ENCODE measurements at places on chromosomes 4 and X.
A peak's percentile ranks its signal among the peaks of the same experiment; 100 is the strongest.

DNA sequence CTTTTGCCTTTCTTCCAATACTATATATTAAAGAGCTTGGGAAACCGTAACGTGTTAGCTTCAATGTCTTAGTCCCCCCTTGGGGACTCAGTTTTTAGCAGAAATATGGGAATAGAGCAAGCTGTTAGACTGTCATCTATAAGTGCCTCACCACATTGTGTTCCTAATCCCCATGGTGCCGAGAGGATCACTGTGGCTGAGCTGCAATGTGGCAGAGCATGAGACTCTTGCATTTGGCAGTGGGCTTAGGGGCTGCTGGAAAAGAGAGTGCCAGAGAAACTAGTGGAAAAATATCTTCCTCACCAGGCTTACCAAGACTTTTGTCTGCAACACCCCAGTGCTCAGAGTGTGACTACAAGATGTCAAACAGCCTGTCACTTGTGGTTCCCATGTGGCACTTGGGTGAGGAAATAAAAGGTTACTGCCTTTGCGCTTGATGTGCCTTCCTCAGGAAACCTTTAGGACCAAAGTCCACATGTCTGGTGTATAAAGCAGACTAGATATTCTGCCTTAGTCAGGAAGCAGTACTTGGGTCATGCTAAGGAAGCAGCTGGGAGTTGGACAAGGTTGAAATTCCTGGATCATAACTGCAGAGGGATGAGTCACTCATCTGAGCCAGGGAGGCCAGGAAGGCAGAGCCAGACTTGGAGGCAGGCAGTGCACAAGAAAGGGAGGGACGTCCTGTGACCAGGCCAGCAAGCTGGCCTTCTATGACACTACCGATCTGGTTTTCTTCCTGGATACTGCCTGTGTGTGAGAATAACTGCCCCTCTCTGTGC is 9.7 kb upstream of the MAGEA4 start:
- DNase-seq: no peak

GRCh38 chrX:8179656-8180055 is 8.6 kb upstream of the VCX2 start:
- DNase-seq: peak; percentile 38

GRCh38 chrX:46626566-46626965 is 53.0 kb downstream of the CHST7 start:
- no peak for DNase-seq

GRCh38 chr4:81919810-81920209 is 448.1 kb upstream of the RASGEF1B start:
- no peak for DNase-seq

DNA sequence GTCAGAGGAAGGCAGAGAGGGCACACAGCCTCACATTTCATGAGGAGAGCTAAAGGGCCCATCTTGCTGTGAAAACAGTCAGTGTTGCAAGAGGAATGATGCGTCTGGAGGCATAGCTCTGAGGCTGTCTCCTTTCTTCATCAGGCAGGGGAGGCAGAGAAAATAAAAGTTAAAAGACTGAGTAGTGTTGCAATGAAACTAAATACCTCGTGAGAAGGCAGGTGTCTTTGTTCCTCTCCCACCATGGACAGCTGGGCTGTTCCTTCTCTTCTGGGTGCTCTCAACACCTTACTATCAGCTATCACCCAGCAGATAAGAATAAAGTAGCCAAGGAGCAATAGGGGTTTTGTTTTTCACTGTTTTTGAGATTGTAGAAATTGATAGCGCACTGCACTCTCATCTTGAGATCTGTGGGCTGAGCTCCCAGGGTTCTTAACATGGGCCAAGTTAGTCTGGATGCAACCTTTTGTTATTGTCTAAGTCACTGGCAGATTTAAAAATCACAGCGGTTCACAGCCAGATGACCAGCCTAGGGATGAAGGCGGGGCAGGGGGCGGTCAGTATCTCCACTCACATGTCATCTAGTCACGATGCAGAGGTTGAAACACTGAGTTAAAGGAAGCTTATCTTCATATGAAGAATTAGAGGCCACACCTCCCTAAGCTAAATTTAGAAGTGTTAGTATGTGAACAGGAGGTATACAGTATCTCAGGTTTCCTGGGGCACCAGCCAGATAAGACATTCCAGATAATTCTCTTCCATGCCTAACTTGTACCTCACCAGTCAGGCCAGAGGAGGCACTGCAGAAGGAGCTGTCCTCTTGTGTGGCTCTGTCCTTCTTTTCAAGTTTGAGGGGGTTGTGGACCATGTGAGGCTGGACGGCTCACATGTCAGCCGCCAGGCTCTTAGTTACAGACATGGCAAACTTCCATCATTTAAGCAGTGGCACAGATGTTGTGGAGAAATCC is 36.9 kb downstream of the PARM1 start:
- DNase-seq: no peak

DNA sequence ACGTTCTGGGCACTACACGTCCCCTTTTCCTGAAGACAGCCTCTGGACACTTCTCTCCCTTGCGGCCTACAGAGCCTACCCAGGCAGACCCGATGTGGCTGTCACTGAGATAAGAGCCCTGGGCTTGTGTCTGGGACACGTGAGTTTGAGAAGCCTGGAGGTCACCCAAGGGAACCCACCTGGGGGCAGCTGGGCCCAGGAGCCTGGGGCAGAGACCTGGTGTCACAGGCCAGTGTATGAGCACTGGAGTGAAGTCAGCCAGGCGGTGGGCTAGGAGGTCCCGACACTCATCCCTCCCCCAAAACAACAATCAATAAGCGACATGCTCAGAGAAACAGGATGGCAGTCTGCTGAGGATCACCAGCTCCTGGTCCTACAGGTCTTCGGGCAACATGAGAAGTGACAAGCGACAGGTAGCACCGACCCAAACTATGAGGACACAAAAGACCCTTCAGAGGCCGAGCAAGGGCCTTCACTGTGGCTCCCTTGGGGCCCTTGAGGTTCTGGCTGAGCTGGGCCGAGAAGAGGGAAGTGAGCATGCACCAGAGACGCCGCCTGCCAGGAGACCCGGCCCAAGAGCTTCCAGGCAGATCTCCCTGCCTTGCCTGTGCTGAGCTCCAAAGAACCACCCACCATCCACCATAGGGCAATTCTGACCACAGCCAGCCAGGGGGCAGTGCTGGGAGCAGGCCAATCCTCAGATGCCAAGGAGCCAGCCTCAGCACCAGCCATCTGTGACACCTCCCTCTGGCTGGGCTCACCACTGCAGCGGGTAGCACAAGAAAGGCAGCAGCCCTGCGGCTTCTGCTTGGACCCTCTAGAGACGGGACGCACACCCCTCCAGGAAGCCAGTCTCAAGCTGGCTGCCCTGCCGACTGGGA is 11.0 kb upstream of the DUSP9 start:
- DNase-seq: peak; percentile 32

GRCh38 chr4:52838729-52839586 is 23.2 kb upstream of the RASL11B start:
- no peak for DNase-seq

DNA sequence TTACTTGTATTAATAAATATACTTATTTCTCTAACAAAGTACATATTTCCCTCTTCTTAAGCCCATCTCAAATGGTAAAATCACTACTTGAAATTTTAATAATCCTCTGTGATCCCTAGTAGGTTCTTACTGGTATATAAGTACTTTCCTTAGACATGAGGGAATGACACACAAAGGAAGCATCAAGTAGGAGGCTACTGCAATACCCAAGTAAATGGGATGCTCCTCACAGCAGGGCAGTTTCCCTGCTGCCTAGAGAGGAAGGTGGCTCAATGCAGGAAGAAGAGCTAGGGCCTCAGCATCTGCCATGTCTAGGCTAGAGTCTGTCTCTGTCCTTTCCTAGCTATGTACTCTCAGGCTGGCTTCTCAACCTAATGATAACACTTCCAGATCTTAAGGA is 122.1 kb upstream of the DIPK2B start:
- no peak for DNase-seq

DNA sequence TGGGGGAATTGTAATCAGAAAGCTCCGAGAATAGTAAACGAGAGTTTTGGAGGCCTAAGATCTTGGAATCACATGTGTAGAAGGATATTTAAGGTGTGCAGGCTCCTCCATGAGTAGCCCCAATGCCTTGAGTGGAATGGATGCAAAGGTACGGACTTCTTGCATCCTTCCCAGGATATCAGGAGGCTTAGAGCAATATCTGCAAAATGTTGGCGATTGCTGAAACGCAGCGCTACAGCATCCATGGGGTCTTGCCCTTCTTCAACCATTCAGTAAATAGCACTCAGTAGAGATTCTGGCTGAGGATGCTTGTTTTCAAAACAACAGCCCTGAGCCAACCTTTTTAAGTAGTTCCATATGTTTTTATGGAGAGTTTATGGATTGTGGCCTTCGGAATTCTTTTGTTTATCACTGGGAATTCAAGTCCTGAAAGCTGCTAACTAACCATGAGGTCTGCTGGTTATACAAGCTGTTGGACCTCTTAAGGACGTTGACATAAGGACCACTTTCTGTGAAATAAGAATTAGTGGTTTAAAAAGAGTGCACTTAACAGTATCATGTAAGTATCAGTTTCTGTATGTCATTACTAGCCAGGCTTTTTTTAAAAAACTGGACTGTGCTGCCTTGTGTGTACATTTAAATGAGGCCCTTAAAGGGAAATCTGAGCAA is 228.8 kb upstream of the PGRMC2 start:
- no peak for DNase-seq

DNA sequence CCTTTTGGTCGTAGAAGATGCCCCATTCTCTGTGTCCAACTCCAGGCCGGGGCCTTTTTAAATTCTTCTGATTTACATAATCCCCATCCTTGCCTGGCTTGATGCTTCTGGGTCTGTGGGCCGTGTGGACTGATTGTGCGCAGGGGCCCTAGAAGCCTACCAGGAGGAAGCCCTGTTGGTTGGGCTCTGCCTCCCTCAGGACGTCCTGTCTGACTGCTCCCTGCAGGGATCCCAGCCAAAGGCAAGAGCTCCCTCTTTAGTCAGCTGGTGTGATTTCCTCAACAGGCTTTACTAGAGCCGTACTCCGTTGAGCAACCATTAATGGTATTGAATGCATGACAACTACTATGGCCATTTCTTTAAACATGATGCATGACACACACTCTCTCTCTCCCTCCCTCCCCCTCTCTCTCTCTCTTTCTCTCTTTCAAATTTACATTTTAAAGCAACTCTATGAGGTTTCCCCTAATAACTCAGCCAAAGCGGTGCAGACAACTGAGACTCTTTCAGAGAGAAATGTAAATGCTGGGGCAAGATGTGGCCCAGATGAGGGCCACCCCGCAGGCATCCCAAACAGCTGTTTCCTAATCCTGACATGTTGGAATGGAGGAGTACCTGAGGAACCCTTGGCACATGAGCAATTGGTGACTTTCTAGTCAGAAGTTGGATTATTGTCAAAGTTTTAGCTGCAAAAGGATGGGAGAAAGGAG is 117.3 kb downstream of the DRD5 start:
- DNase-seq: peak; percentile 61

DNA sequence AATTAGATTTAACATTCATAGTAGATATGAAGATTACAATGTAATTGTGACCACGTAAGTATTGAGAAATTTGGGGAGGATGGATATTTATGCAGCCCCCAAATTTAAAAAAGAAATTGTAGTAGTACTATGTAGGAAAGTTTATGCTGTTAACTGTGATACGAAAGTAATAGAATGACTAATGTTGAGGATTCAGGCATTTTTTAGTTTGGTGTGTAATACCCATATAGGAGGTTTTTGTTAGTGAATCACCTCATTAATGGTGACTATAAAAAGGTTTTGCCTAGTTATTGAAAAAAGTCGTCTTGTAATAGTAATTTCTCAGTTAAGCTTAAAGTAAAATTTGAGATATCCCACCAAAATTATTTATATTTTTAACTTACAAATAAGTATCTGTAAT is 67.2 kb downstream of the SMARCAD1 start:
- DNase-seq: no peak

- no peak for DNase-seq
These were observed 38.2 kb downstream of the ETDC start for GRCh38 chrX:135347381-135348016.
